Naive thymus-derived CD8-positive, alpha-beta T cell (primary cell): ENCODE measurements at places on chromosomes 2 and 18.

- peaks cover 39% of the 10 kb centered on the region for H3K27me3 ChIP-seq
- peak overlapping the region; percentile 57 for H3K4me3 ChIP-seq
- H3K27ac ChIP-seq: no peak overlapping the region
- H3K36me3 ChIP-seq: no peaks in the 10 kb centered on the region
- H3K4me1 ChIP-seq: peaks cover 15% of the 10 kb centered on the region
- DNase-seq: no peak
These were observed 9.6 kb downstream of the RAX start for GRCh38 chr18:59263661-59264060.

DNA sequence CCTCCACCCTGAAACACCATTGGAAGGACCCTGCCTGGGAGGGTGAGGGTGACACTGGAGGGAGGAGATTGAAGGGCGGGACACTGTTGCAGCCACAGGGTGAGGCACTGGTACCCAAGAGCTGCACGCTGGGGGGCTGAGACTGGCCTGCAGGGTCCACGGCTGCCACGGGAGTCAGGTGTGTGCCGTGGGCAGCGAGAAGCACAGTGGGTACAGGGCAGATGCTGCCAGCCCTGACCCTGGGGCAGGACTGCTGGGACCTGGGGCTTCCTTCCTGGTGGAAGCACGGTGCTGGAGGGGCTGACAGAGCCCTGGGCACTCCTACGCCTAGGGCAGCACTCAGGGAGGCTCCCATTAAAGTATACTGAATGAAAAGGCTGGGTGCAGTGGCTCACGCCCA, 16.6 kb downstream of the CYS1 start:
- DNase-seq: no peak
- no peaks in the 10 kb centered on the region for H3K4me1 ChIP-seq
- H3K27ac ChIP-seq: no peak overlapping the region
- no peak overlapping the region for H3K4me3 ChIP-seq
- H3K27me3 ChIP-seq: no peaks in the 10 kb centered on the region

DNA sequence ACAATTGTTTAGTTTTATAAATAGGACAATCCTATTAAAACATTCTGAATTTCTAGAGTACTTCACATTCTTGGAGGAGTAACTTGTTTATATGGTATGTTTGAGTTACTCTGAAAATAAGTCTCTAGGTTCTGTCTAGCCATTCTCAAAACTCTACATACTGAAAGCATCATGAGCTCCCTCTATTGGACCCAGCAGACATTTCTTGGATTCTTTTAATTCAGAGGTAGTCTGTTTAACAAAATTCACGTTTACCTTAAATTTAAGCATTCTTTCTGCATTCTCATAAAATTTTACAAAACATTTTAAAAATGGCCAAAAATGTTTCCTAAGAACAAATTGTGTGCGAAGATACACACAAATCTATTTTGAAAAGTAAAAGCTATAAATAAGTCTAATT, 15.3 kb downstream of the SP9 start:
- H3K27me3 ChIP-seq: peaks cover 6% of the 10 kb centered on the region
- no peak overlapping the region for H3K27ac ChIP-seq
- DNase-seq: no peak

- no peaks in the 10 kb centered on the region for H3K36me3 ChIP-seq
- H3K4me3 ChIP-seq: no peak overlapping the region
- H3K27ac ChIP-seq: no peak overlapping the region
- H3K27me3 ChIP-seq: no peaks in the 10 kb centered on the region
These were observed 47.8 kb upstream of the RHOB start for GRCh38 chr2:20398956-20399567.

- H3K27me3 ChIP-seq: peaks cover 54% of the 10 kb centered on the region
- no peak overlapping the region for H3K27ac ChIP-seq
- H3K4me1 ChIP-seq: peaks cover 2% of the 10 kb centered on the region
- peaks cover 2% of the 10 kb centered on the region for H3K36me3 ChIP-seq
- H3K4me3 ChIP-seq: peak overlapping the region; percentile 36
These were observed 859 bp downstream of the GREB1L start for GRCh38 chr18:21242780-21243401.

- no peaks in the 10 kb centered on the region for H3K27me3 ChIP-seq
- H3K4me3 ChIP-seq: no peak overlapping the region
- no peaks in the 10 kb centered on the region for H3K36me3 ChIP-seq
- DNase-seq: no peak
- no peaks in the 10 kb centered on the region for H3K4me1 ChIP-seq
These were observed 205.2 kb upstream of the CHAC2 start for GRCh38 chr2:53562407-53562806.

DNA sequence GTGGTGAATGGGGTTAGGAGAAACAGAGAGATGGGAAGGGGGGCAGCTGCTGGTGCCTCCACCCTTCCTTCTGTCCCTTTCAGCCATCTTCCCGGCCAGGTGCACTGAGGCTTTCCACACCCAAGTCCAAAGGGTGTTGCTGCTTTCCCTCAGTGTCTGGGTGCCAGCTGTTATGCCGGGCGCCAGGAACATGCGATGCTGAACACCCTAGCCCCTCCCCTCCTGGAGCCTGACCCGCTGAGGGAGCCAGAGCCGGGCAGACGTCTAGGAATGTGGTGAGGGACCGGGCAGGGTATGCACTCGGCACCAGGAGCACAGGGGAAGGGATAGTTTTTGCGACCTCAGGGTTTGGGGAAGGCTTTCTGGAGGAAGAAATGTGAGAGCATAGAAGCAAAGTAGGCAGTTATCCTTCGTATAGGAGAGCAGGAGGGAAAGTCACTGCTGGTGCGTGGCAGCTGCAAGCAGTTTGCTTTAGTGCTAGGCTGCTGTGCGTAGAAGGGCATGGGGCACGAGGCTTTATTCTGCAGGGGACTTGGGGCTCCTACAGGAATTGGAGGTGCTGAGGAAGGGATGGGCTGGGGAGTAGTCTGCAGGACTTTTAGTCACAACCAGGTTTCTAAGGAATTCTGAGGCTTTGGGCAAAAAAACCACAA, 147.7 kb downstream of the TSN start:
- no peaks in the 10 kb centered on the region for H3K36me3 ChIP-seq
- H3K27ac ChIP-seq: no peak overlapping the region
- no peak overlapping the region for H3K4me3 ChIP-seq
- no peaks in the 10 kb centered on the region for H3K27me3 ChIP-seq
- no peak for DNase-seq

GRCh38 chr18:79577451-79578395, 101.9 kb upstream of the CTDP1 start:
- H3K4me1 ChIP-seq: peaks cover 15% of the 10 kb centered on the region
- H3K27me3 ChIP-seq: no peaks in the 10 kb centered on the region
- H3K27ac ChIP-seq: no peak overlapping the region
- no peak for DNase-seq
- H3K36me3 ChIP-seq: no peaks in the 10 kb centered on the region
- no peak overlapping the region for H3K4me3 ChIP-seq

- no peaks in the 10 kb centered on the region for H3K27me3 ChIP-seq
- no peak for DNase-seq
- no peak overlapping the region for H3K4me3 ChIP-seq
These were observed 27.4 kb upstream of the CATIP start for GRCh38 chr2:218329027-218329825.

DNA sequence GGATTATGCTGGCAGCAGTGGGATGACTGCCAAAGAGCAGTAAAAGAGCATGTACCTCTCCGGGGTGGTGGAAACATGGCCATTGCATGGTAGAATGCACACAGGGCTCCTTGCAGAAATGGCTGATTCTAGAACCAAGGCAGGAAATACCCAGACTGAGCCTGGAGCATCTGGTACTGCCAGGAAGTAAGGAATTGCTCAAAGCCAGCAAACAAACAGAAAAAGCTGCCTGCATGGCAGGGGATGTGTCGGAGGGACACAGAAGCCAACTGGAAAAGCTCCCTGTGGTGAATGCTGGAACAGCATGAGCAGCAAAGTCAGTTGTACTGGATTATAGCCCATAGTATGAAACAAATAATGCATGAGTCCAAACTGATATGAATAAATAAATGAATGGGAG, 78.0 kb upstream of the NFATC1 start:
- peak overlapping the region; percentile 31 for H3K4me3 ChIP-seq
- H3K27ac ChIP-seq: peak overlapping the region; percentile 84
- H3K4me1 ChIP-seq: peaks cover 29% of the 10 kb centered on the region
- no peaks in the 10 kb centered on the region for H3K27me3 ChIP-seq
- no peak for DNase-seq

DNA sequence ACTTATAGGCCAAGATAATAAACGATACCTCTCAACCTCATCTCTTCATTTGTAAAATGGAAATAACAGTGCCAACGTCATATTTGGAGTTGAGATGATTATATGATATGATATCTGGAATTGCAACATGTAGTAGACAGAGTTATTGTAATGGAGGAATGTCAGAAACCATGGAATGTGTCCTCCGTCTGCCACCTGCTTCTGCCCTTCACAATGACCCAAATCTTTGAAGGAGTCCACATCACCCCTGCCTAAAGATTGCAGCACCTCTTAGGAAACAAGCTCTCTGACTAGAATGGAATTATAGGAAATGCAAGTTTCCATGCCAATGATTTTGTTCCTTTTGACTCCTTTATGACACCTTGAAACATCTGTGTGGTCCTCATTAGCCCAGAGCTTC, 14.9 kb downstream of the NR4A2 start:
- no peak overlapping the region for H3K27ac ChIP-seq
- no peak for DNase-seq
- no peak overlapping the region for H3K4me3 ChIP-seq
- no peaks in the 10 kb centered on the region for H3K36me3 ChIP-seq

GRCh38 chr2:152509772-152510491, 175.0 kb downstream of the FMNL2 start:
- peaks cover 4% of the 10 kb centered on the region for H3K27me3 ChIP-seq
- H3K27ac ChIP-seq: no peak overlapping the region
- DNase-seq: no peak

DNA sequence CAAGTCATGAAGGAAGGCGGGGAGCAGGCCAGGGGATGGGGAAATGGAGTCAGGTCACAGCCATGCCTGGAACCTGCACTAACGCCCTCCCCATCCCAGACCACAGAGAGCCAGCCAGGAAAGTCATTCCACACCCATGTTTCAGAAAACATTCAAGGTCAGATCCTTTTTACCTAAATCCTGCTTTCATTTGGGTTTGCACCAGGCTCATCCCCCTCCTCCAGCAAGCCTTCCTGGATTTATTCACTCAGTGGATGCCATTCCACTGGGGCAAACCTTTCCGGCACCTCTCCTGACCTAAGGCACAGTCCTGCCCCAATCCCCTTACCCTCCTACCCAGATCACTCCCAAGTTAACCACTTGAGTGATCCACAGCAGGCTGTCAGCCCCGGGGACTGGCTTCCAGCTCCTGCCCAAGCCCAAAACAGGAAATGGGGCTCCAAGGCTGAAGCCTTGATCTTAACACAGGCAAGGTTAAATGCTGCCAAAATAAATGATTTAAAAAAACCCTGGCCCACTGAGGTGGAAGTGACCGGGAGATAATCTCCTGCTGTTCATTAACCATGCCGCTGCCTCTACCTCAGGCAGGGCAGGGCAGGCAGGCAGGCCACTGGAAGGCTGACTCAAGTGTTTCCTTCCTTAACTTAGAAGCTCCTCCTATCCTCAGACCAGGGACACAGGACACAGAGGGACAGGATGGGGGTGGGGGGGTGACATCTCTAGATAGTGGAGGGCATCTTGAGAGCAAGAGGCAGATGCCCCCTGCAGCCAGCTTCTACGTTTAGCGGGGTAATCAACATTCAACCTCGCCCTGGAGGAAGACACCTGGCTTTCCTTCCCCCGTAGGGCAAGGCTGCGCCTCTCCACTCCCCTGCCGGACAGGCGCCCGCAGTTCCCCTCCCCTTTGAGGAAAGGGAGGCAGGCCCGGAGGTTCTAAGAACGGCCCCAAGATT, 1.4 kb downstream of the RAB11FIP5 start:
- H3K4me1 ChIP-seq: peaks cover 25% of the 10 kb centered on the region
- H3K27ac ChIP-seq: peak overlapping the region; percentile 83
- no peaks in the 10 kb centered on the region for H3K27me3 ChIP-seq
- no peaks in the 10 kb centered on the region for H3K36me3 ChIP-seq
- no peak for DNase-seq
- H3K4me3 ChIP-seq: peak overlapping the region; percentile 85

GRCh38 chr2:1301056-1301455, 112.2 kb upstream of the TPO start:
- no peaks in the 10 kb centered on the region for H3K36me3 ChIP-seq
- no peak overlapping the region for H3K27ac ChIP-seq
- no peak overlapping the region for H3K4me3 ChIP-seq
- H3K27me3 ChIP-seq: no peaks in the 10 kb centered on the region
- H3K4me1 ChIP-seq: no peaks in the 10 kb centered on the region

DNA sequence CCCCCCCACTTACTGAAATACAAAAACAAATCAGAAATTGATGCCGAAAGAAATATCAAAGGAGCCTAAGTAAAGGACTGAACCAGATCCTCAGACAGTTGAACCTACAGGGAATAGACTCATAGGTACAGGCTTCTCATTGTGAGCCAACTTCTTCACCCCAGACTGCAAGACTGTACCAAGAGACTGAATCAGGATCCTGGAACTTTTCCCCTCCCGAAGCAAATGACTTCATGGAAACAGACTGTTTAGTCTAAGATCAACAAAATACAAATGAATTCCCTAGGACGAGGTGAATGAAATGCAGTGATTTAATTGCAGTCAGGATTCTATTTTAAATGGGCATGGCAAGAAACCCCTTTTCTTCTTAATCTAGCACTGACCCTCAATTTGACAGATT, 53.6 kb upstream of the RNF152 start:
- no peak for DNase-seq

GRCh38 chr2:210429403-210430137, 47.0 kb downstream of the LANCL1 start:
- H3K36me3 ChIP-seq: peaks cover 82% of the 10 kb centered on the region
- H3K27me3 ChIP-seq: no peaks in the 10 kb centered on the region
- no peaks in the 10 kb centered on the region for H3K4me1 ChIP-seq
- no peak overlapping the region for H3K4me3 ChIP-seq
- DNase-seq: no peak

DNA sequence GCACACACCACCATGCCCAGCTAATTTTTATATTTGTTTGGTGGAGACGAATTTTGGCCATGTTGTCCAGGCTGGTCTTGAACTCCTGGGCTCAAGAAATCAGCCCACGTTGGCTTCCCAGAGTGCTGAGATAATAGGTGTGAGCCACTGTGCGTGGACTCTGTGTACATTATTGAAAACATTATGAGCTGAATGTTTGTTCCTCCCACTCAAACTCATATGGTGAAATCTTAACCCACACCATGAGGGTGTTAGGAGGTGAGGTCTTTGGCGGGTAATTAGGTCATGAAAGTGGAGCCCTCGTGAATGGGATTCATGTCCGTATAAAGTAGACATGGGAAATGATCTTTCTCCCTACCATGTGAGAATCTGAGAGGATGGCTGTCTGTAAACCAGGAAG, 83.6 kb downstream of the SPTBN1 start:
- H3K4me3 ChIP-seq: no peak overlapping the region
- H3K27me3 ChIP-seq: peaks cover 2% of the 10 kb centered on the region
- no peaks in the 10 kb centered on the region for H3K4me1 ChIP-seq
- no peak for DNase-seq
- H3K27ac ChIP-seq: no peak overlapping the region

GRCh38 chr2:54085069-54085468, 30.3 kb upstream of the ACYP2 start:
- H3K27me3 ChIP-seq: no peaks in the 10 kb centered on the region
- no peak for DNase-seq
- no peak overlapping the region for H3K4me3 ChIP-seq
- H3K36me3 ChIP-seq: peaks cover 5% of the 10 kb centered on the region
- no peaks in the 10 kb centered on the region for H3K4me1 ChIP-seq
